ENCODE measurements at places on chromosomes 7 and 10. TPM values are rescaled to one million over a fixed set of nuclear protein-coding genes. Genes with fewer than 3 reads are reported as not detected.

GATA3 gene
- not detected for total RNA-seq

EMX2 gene
- total RNA-seq, result 2.0 TPM

TAS2R4 gene
- 4.5 TPM for total RNA-seq

CAMK2B gene
- total RNA-seq, result 96.1 TPM

LLCFC1 gene
- total RNA-seq, result not detected

ZNF467 gene
- total RNA-seq, result 1.2 TPM

PALD1 gene
- total RNA-seq, result 8.9 TPM

RPEL1 gene
- 0.16 TPM for total RNA-seq

LGI1 gene
- total RNA-seq, result 66.1 TPM

UPP1 gene
- 1.4 TPM for total RNA-seq

LRRD1 gene
- total RNA-seq, result 0.78 TPM

PRF1 gene
- total RNA-seq, result not detected

EBLN1 gene
- not detected for total RNA-seq

OPN4 gene
- not detected for total RNA-seq

RNF32 gene
- 2.2 TPM for total RNA-seq

HTR7 gene
- 8.0 TPM for total RNA-seq

SCART1 gene
- total RNA-seq, result 0.47 TPM

PAPOLB gene
- 0.94 TPM for total RNA-seq

TEX36 gene
- not detected for total RNA-seq

STRIP2 gene
- 0.94 TPM for total RNA-seq

PTF1A gene
- not detected for total RNA-seq

VAX1 gene
- total RNA-seq, result 1.2 TPM

NRF1 gene
- total RNA-seq, result 16.1 TPM

UBN2 gene
- total RNA-seq, result 23.7 TPM

PRSS1 gene
- total RNA-seq, result not detected

HOXA5 gene
- total RNA-seq, result not detected

TMEM140 gene
- total RNA-seq, result 0.62 TPM

ADRB1 gene
- total RNA-seq, result 3.3 TPM

BAG3 gene
- total RNA-seq, result 0.78 TPM

All from occipital lobe (tissue), 3 donors.